ENCODE measurements at places on chromosomes 5 and 9.

- DNase-seq: no peak
Observed at GRCh38 chr9:79565245-79565644, 6.5 kb upstream of the TLE4 start.

DNA sequence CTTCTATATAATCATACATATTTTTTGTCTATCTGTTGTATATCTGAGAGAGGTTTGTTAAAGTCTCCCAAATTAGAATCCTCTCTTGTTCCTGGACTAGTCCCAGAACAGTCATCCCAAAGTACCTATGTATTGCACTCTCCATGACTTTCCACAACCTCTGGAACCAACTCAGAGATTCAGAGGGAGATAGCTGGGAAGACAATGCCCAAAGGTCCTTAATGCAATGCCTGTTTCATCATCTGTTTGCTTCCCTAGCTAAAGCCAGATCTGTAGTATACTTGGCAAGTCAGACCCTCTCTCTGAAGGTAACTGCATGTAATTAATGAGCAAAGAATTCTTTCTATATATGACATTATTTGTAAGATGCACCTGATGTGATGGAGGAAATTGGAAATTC, 89.4 kb downstream of the ZNF474 start:
- DNase-seq: no peak

GRCh38 chr9:17236147-17236546, 101.3 kb downstream of the CNTLN start:
- no peak for DNase-seq

- no peak for DNase-seq
Observed at GRCh38 chr5:2295476-2295875, 412.8 kb upstream of the IRX4 start.

GRCh38 chr5:179321206-179321987, 23.9 kb downstream of the ADAMTS2 start:
- no peak for DNase-seq

All from stimulated activated CD4-positive, alpha-beta T cell treated with anti-CD3 and anti-CD28 coated beads, Interleukin-15, amount 100 ng/mL, for 1 hour (primary cell).